ENCODE measurements at places on chromosomes 11 and 22.
A peak's percentile ranks its signal among the peaks of the same experiment; 100 is the strongest.

GRCh38 chr11:106077609-106078455 is at the start of gene AASDHPPT:
AASDHPPT (plus strand) TSS chr11:106077662; CDS start chr11:106077711, 49 bp downstream.
- DNase-seq, result no peak

DNA sequence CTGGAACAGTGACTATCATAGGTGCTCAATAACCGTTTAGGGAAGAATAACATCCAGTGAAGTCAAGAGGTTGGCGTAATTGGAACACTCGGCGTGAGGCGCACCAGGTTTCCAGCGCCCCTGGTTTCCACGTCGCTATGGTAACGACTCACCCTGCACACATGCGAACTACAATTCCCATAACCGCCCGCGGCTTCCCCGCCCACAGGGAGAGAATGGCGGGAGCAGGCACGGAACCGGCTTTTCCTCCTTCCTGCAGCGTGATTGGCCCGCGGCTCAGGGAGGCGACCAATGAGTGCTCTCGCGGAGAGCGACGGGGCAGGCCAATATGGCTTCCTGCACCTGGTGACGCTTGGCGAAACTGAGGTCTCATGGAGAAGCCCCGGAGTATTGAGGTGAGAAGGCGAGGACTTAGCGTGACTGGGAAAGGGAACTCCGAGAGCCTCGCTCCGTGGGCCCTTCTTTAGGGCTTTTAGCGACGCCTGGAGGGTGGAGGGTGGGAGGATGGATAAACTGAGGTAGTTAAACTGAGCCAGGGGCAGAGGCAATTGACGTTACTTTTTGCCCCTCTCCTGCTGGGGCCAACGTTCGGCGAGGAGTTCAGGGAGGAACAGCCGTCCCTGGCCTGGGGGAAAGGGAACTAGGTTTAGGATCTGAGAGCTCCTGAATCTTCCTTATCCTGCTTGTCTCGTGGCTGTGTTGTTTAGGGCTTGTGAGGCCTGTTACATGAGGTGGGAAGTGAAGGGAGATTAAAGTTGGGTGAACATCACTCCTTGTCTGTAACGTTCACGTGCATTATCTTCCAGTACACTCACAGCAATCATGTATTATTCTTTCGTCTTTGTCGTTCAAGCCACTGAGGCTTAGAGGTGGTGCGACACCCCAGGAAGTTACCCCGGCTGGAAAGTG is at the start of gene L3MBTL2:
L3MBTL2 (plus strand) TSS at position 321 of the 909 bp plus-strand sequence; CDS start at position 372, 51 bp downstream.
- DNase-seq, result peak; percentile 87

GRCh38 chr11:65226103-65226442 is 35.7 kb upstream of the POLA2 start:
- DNase-seq, result no peak

DNA sequence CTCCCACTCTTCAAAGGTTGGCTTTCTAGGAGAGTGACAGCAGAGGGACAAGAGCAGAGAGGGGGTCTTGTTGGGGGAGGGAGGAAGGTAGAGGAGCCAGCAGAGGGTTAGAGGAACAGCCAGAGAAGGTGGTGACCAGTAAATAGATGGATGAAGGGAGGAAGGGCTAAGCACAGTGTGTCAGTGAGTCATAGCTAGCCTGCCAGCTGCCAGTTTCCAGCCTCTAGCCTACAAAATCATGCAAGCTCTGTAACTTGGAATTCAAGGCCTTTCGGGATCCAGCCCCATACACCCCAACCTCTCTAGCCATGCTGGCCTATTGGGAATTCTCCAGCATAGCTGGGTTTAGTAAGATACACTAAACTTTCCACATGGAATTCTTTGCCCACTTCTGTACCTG is 147.4 kb upstream of the TEAD1 start:
- DNase-seq, result no peak

GRCh38 chr11:65719871-65720210 is 757 bp downstream of the RNASEH2C start:
- no peak for DNase-seq

GRCh38 chr22:44379817-44380755 is 67.3 kb upstream of the SHISAL1 start:
- no peak for DNase-seq

- no peak for DNase-seq
Measured at GRCh38 chr11:27247660-27248059, 115.4 kb downstream of the CCDC34 start.

GRCh38 chr22:40939202-40939601 is 12.0 kb upstream of the RBX1 start:
- DNase-seq, result no peak

DNA sequence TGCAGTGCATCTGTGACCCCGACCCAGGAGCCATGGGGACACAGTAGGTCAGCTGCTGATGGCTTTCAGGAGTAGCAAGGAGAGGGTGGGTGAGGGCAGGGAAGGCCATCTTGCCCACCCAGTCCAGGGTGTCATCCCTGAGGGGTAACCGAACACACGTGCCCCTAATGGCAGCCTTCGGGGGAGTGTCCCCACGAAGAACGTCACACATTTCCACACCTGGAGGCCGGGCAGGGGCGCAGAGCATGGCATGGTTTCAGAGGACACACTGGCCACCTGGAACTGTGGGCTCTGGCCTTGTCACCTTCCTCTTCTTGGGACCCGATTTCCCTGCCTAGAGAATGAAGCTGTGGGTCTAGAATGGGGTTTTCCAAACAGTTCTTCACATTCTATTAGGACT is 19.4 kb upstream of the BAIAP2L2 start:
- no peak for DNase-seq

- no peak for DNase-seq
Measured at GRCh38 chr11:12276831-12277475, 100.4 kb upstream of the PARVA start.

DNA sequence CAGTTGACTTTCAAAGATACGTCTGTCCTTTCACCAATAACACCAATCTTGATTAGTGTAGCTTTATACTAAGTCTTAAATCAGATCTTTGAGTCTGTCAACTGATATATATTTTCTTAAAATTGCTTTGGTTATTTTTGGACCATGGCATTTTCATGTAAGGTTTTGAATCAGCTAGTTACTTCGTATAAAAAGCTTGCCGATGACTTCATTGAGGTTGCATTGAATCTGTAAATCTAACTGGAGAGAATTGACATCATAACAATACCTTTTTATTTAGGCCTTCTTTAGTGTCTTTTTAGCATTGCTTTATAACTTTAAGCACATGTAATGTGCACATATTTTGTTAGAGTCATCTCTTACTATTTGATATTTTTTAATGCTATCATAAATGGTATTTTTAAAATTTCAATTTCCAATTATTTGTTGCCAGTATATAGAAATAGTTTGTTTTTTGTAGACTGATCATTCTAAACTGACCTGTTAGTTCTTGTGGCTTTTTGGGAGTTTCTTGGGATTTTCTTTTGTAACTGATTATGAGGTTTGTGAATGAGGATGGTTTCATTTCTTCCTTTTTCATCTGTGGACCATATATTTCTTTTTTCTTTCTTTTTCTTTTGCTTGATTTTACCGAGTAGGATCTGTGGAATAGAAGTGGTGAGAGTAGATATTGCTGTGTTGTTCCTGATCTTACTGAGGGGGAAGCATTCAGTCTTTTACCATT is 61.4 kb downstream of the DDX10 start:
- DNase-seq, result no peak

DNA sequence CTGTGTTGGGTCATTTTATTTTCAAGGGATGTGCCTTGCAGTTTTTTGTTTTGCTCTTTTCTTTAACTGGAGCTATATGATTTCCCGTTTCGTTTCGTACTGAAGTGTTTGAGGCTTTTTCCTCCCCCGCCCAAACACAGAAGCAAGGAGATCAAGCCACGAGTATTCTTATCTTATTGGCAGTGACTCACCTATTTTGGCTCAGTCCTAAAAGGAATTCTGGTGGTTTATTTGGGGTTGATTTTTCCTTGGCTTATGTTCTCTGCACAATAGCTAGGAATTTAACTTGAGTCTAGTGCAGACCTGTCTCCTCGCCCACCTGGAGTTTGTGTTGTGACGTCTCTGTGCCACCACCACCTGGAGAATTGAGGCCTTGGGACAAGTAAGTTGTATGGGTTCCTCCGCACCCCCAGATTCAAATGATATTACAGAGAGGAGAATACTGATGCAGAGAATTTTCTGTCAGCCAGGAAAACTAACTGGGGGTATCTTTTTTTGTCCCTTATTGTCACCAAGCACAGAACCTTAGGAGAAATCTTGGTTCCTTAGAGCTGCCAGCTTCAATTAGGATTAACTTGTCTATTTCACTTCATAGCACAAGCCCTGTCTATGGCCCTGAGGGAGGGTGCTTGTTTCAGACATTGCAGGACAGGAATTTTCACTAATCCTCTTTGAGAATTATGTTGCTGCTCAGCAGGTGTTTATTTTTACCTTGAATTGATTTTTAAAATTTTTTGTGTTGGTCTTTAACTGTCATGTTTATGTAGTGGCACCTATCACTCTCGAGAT is 90.4 kb upstream of the BIRC3 start:
- DNase-seq, result no peak

Data from esophagus squamous epithelium (tissue), 5 donors.